ENCODE measurements at places on chromosomes 3 and 15.

GRCh38 chr3:17129556-17129955 is 244.8 kb downstream of the PLCL2 start:
- DNase-seq, result no peak

DNA sequence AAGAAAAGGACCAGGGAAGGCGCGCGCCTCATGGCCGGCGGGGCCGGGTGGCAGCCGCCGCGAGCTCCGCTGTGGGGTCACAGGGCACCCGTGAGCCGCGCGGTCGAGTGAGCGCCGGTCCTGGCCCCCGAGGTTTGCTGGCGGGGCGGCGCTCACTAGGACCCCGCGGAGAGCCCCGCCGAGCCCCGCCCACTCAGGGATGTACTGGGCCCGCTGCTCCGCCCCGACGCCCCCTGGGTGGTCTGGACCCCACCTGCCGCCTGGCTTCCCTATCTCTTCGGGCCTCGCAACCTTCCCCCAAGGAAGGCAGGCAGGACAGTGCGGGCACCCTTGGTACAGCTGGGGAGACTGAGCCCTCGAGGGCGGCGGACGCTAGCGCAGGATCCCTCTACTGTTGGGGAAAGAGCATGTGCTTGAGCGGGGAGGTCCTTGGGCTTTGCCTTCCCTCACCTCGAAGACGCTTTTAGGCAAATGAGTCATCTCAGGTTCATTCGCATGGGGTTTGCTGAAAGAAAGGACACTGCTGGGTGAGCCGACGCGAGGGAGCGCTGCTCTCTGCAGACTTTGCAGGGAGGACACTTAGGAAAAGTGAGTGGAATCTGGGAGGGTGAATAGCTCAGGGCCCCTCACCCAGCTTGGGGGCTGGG is at the start of gene CHRNB4:
CHRNB4 (minus strand) TSS at position 109 of the 647 bp plus-strand sequence; CDS start at position 32, 77 bp downstream.
- peak; percentile 59 for DNase-seq

GRCh38 chr3:139434764-139435307 is 41.5 kb downstream of the RBP2 start:
- DNase-seq, result peak; percentile 64

DNA sequence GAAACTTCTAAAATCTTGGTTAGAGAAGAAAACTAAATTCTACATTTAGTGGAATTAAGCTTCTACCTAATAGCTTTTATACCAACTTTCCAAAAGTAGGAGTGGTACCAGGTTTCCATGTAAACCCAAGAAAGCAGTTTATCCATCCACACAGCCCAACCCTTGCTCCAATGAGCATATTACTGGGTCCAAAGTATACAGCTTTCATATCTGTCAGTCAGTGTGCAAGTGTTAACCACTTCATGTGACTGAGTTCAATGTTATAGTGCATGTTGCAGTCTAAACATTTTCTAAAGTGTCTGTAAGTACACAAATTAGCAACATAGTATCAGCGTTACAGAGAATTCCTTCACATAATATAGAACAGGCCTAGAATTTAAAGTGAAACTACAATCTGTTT is 73.2 kb downstream of the C3orf70 start:
- DNase-seq, result no peak

- DNase-seq, result no peak
Observed at GRCh38 chr3:127589600-127590281, 792 bp downstream of the TPRA1 start.
